GM13977 (cell line): ENCODE measurements at places on chromosomes 3 and 15.

- no peak for DNase-seq
Observed at GRCh38 chr15:72866866-72867616, 83.5 kb upstream of the ADPGK start.

- DNase-seq, result no peak
Observed at GRCh38 chr15:62549345-62549970, 384.4 kb upstream of the C2CD4B start.

- no peak for DNase-seq
Observed at GRCh38 chr15:90873998-90874605, 5.7 kb downstream of the FURIN start.

DNA sequence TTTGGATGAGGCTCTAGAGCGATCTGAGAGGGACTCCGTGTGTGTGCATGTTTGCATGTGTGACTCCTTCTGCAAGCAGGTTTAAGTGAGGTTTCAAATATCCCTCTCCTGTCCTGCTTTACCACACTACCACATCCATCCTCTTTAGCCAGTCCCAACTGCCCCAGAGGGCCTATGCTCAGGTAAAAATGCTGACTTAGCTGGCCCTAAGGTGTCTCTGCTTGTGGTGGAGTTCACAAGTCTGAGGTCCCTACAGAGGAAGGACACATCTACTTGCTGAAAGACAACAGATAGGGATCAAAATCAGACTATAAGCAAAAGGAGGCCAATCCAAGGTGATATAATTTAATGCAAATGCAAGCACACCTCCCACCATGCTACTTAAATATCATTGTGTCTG, 87.2 kb downstream of the B3GNT5 start:
- no peak for DNase-seq

- no peak for DNase-seq
Observed at GRCh38 chr3:18679238-18679637, 254.1 kb upstream of the SATB1 start.

GRCh38 chr3:187093320-187093719, 46.0 kb downstream of the RPL39L start:
- no peak for DNase-seq

DNA sequence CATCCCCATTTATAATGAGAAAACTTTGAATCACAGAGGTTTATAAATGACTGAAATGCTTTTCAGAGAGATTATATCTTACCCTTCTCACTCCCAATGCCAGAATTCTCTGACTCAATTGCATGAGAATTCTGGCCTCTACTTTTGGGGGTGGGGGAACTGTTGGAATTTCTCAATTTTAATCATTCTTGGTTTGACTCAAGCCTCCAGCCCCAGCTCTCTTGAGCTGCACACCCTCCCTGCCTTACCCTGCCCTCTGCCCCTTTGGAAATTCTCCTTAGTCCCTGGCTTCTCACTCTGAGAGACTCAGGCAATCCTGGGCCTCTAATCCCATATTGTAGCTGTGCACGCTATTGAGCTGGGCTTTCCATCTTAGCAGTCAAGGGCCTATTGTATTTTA, 44.2 kb downstream of the ZNF589 start:
- DNase-seq, result no peak

- DNase-seq, result no peak
Observed at GRCh38 chr3:112814266-112814665, 32.4 kb downstream of the CD200R1L start.
